Body of pancreas (tissue), 4 donors: ENCODE measurements at places on chromosomes 5 and 9. TPM values are rescaled to one million over a fixed set of nuclear protein-coding genes. Genes with fewer than 3 reads are reported as not detected.

NR4A3 gene
- 8.9 TPM for total RNA-seq

NFIB gene
- total RNA-seq: 47.0 TPM

SEMA6A gene
- total RNA-seq: 18.7 TPM

OLFML2A gene
- total RNA-seq: 4.4 TPM

TRPM3 gene
- 1.3 TPM for total RNA-seq

PAX5 gene
- not detected for total RNA-seq

PCDHGA11 gene
- 6.9 TPM for total RNA-seq

PCA3 gene
- not detected for total RNA-seq

MATR3 gene
- 99.2 TPM for total RNA-seq

TMEM174 gene
- total RNA-seq: not detected
